ENCODE measurements at places on chromosomes 2 and 18.

GRCh38 chr18:24408496-24408895 is 10.9 kb upstream of the OSBPL1A start:
- DNase-seq, result no peak

- no peak for DNase-seq
Observed at GRCh38 chr2:62642429-62643099, 62.9 kb upstream of the EHBP1 start.

DNA sequence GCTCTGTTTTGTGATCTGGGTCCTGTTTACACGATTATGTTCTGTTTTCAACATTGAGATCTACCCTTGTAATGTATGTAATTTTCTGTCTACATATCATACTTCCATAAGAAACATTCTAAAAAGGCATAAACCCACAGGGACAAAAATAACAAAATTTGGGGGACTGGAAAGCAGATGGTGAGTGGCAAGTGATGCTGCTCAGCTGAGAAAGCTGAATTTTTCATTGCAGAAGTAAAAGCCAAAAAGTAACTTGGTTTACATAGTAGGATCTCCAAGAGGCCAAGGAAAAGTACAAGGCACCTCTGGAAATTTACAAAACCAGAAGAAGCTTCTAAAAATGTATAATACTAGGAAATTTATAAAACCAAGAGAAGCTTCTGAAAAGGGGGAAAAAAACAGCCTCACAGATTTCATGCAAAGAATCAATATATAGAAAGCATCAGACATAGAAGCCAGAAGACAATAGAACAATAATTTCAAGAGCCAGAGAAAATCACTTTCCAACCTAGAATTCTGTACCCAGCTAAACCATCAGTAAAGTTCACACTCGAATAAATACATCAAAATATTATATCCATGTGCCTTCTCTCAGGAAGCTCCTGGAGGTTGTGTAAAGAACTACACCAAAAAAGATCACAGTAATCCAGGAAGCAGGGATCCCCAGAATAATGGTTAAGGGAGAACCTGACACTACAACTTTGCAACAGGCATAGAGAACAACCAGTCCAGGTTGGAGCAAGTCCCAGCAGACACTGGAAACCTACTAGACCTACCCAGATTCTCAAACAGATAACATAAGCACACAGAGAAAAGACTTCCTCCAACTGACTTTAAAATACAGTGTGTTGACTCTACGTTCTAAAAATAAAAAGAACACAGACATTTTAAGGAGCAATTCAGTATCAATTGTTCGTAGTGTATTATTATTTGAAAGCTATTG is 401.7 kb upstream of the HS6ST1 start:
- DNase-seq, result peak; percentile 5

DNA sequence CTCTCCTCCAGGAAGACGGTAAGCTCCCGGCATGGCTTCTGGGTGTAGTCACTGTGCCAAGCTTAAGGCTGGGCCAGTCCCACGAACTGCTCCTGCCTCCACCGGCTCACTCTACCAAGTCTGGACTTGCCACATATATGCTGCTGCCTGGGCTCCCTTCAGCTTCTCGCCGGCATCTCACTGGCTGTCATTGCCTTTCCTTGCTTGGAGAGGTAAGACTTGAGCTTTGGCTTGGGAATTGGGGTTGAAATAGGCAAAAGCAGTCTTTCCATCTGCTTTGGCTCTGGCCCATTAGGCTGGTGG is 481.0 kb downstream of the TGIF1 start:
- DNase-seq, result no peak

DNA sequence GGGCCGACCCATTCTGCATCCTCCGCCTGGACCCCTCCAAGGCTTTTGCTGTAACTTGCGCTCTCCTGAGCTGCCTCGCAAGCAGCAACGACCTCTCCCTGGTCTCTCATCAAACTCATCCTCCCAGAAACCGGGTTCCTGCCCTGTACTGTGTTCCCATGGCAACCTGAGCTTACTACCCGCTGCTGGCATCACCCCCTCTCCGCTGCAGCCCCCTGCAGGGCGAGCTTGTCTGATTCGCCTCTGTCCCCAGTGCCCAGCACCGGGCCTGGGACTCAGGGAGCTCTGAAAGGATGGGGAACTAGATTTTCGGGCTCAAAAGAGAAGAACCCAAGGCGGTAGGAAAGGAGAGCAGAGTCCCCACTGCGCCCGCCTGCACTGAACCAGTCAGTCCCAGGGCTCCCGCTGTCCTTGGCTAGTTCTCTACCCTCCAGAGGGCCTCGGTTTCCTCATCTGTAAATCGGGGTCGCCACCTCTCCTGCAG is 463 bp downstream of the HS1BP3 start:
- DNase-seq, result peak; percentile 28

DNA sequence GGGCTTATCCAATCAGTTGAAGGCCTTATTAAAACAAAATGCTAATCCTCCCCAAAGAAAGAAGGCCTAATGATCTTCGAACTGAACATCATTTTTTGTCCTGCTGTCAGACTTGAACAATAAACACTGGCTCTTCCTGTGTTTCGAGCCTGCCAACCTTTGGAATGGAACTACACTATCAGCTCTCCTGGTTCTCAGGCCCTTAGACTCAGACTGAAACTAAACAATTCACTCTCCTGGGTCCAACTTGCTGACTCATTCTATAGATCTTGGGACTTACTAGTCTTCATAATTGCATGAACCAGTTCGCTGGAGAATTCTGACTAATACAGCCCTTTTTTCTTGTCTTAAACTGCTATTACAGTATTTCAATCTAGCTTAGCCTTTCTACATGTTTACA is 235.2 kb downstream of the LNPK start:
- DNase-seq, result no peak

GRCh38 chr2:222268311-222268990 is 30.3 kb downstream of the PAX3 start:
- no peak for DNase-seq

DNA sequence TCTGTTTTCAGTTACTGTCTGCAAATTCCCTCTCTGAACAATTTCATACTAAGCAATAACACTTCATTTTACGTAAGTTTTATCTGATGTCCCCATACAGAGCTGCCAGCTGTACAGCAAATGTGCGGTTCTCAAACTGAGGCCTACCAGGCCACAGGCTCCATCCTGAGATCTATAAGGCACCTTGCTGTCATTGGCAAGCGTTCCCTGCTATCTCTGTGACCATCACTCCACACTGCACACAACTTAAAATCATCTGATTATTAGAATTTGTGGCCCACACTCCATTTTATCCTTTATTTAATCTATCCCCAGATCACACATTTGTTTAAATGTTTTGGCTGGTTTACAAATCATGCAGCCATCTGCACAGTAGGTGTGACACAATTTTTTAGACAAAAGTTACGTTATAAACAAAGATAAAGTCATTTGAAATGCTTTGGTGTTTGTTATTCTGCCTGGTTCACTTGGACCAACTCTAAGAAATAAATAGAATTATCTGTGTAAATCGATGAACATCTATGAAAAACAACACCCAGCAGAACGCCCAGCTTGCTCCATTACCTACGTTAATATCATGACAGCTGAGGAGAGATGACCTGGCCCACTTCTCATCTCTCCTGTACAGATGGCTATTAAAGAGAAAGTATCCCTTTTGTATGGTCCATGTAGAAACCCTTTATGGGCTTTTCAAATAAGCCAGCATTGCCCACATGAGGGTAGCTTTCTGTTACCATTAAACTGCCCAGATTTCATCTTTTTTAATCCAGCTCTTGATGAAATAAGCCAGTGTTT is 162.4 kb downstream of the ZNF521 start:
- no peak for DNase-seq

DNA sequence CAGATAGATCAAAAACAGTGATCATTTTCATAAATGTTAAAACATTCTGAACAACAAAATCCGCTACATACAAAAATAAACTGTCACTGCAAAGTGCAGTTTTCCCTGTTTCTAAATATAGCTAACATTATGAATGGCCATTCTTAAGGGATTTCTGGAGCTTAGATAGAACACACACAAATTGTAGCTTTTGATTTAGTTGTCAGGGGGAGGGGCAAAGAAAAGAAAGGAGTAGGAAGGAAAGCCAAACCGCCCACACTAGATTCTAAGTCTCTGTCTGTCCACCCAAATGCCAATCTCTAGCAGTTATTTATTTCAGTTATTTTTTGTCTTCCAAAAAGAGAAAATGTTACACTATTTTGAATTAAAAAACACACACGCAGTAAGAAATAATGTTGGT is 182.4 kb downstream of the CDH2 start:
- no peak for DNase-seq

DNA sequence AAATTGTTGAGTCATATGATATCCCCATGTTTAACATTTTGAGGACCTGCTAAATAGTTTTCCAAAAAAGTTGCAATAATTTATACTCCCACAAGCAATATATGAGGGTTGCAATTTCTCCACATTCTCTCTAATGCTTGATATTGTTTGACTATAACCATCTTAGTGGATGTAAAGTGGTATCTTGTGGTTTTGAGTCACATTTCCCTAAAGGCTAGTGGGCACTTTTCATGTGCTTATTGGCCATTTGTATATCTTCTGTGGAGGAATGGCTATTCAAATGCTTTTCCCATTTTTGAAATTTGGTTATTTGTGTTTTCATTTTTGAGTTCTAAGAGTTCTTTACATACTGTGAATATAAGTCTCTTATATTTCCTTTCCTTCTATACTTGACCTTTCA is 82.7 kb downstream of the SCG2 start:
- DNase-seq, result no peak

GRCh38 chr18:56913941-56914340 is 232.9 kb upstream of the BOD1L2 start:
- DNase-seq, result no peak

GRCh38 chr2:180604077-180604476 is 376.3 kb upstream of the UBE2E3 start:
- peak; percentile 59 for DNase-seq

DNA sequence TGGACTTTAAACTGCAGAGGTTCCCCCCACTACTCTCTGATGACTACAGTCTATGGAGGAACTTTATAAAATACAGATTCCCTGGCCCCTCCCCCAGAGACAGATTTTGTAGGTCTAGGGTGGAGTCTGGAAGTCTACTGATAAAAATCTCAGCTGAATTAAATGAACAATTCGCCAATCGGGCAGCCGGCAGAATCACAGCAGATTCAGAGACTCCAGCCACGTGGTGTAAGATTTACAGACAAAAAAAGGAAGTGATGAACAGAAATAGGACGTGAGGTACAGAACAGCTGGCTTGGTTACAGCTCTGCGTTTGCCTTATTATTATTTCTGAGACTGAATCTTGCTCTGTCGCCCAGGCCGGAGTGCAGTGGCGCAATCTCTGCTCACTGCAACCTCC is 21.4 kb upstream of the MTA3 start:
- no peak for DNase-seq

DNA sequence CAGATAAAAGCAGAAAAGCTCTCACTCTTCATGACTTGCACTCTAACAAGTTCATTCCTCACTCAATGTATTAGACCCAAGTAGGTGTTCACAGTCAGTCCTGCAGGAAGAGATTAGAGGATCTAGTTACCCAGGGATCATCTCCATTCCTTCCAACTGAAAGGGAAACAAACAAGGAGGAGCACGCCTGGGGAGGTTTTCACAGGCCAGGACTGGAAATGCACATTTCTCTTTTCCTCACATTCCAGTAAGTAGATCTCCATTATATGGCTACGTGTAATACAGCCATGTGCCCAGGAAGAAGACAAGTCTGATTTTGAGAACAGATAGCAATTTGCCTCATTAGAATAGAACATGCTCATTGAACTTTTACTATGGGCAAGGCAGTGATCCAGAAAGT is 1132.2 kb upstream of the FAM98A start:
- no peak for DNase-seq

DNA sequence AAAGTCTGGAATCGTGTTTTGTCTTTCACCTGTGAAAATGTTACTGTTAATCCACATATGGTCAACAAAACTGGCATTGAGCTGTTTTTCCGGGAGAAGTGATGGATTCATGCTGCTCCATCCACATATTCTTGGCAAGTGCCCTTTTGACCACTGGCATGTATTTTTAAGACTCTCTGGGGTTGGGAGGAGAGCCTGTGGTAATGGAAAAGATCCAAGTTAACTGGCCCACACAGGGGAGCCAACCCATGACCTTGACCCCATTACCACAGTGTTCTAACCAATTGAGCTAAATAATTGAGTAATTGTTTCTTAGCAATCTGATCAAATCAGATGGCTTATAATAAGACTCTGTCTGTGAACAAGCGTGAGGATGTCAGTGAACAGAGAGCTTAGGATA is 296.2 kb upstream of the NRP2 start:
- DNase-seq, result no peak

DNA sequence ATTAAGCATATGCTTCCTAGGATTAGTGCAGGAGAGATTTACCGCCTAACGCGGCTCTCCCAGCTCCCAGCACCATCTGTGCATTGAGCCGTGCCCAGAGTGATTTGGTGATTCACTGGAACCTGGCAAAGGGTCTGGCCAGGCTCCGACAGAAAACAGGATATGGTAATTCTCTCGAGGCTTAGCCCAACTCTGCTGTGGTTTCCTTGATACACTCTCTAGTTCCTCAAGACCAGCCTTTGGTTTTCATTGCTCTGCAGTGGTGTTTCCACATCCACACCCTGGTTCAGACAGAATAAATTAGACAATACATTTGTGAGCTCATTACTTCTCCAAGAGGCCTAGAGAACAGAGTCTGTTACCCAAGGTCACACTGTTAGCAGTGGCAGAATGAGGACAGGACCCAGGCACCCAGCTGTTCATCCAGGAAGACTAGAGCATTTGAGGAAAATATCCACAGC is 23.0 kb upstream of the SMAD2 start:
- DNase-seq, result no peak

DNA sequence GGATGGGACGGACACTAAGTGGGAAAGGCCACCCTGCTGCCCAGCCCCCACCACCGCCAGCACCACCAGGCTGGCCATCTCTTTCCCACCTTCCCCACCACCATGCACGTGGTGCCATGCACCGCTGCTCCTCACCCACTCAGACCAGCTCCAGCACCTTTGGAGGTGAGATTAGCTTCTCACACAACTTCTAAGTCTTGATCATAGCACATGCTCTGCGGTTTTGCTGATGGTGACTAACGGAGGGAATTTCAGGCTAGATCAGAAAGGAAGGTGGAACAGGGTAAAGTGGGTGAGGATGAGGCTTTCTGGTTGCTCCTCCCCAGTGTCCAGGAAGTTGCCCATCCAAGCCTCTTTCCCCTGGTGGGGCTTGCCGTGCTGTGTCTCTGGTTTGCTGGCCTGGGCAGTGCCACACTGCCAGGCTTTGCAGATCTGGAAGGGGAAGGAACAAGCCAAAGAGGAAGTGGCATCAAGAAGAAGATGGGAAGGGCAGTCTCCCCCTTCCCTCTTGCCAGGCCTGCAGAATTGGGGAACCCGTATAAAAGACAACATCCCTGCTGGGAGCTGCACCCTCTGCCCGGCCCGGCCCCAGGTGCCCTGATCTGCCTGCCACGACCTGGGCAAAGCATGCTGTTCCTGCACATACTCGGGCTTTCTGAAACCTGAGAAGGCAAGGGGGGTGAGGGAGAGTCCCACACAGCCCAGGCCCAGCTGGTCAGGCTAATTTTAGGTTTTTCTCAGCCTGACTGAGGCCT is 44.3 kb upstream of the CAB39 start:
- no peak for DNase-seq

DNA sequence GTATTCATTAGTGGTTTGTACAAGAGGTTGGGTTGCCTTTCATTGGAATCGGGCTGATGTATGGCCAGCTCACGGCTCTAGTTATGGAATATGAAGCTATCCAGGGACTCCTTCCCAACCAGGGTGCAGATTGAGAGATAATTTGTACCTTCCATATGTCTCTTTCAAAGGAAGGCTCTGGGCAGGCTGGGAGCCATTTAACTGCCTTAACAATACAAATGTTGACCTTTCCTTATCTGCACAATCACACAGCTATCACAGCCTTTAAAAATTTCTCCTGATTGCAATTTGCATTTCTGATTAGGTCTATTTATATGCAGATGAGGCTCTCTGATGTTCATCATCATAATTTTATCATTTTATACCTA is 58.7 kb downstream of the MYO3B start:
- DNase-seq, result no peak
